ENCODE measurements at places on chromosomes 5 and 9. TPM values are rescaled to one million over a fixed set of nuclear protein-coding genes. Genes with fewer than 3 reads are reported as not detected.

- DNase-seq, result no peak
Observed at GRCh38 chr5:17819783-17820182, 185.5 kb downstream of the TAF11L14 start.

GRCh38 chr9:27519466-27520465, 4.3 kb upstream of the IFNK start:
- DNase-seq, result no peak

GRCh38 chr9:89610391-89610925, 5.6 kb downstream of the GADD45G start:
- DNase-seq, result no peak

GRCh38 chr5:178288401-178289368, 56.1 kb upstream of the PHYKPL start:
- DNase-seq, result no peak

DNA sequence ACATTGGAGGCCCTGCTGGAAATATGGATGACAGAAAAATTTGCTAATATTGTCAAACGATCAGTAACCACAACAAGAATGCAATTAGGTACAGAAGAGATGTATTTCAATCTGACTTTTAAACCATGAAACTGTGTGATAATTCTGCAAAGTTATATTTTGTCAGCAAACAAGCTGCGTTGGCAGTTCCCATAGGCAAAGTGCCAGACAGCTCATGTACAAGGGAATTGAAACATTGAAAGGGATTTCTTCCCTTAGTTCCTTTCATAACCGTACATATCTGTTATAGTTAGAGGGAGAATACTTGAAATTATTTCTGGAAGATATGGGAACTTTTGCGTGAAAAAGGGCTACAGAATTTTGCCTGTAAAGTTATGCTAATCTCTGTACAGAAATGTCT, 419.4 kb upstream of the PTGER4 start:
- no peak for DNase-seq

GRCh38 chr5:72505539-72506157, 1.6 kb downstream of the ZNF366 start:
- no peak for DNase-seq

DNA sequence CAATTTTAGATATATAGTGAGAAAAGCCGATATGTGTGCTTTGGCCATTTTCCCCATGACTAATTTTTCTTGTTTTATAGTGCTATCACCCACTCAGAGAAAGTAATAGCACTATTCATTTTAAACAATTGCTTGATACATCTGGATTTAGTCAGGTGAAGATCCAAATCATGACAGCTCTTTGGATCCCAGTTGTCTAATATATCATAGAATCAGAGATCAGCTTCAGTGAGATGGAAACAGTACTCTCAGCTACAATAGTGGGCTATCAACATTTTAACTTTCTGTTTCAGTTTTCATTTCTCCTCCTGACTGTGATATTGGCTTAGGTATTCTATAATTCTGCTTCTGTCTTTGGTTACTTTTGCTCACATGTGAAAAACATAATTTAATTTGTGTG, 38.7 kb downstream of the VCAN start:
- no peak for DNase-seq

GRCh38 chr9:5819174-5819573, 13.7 kb downstream of the ERMP1 start:
- no peak for DNase-seq

DNA sequence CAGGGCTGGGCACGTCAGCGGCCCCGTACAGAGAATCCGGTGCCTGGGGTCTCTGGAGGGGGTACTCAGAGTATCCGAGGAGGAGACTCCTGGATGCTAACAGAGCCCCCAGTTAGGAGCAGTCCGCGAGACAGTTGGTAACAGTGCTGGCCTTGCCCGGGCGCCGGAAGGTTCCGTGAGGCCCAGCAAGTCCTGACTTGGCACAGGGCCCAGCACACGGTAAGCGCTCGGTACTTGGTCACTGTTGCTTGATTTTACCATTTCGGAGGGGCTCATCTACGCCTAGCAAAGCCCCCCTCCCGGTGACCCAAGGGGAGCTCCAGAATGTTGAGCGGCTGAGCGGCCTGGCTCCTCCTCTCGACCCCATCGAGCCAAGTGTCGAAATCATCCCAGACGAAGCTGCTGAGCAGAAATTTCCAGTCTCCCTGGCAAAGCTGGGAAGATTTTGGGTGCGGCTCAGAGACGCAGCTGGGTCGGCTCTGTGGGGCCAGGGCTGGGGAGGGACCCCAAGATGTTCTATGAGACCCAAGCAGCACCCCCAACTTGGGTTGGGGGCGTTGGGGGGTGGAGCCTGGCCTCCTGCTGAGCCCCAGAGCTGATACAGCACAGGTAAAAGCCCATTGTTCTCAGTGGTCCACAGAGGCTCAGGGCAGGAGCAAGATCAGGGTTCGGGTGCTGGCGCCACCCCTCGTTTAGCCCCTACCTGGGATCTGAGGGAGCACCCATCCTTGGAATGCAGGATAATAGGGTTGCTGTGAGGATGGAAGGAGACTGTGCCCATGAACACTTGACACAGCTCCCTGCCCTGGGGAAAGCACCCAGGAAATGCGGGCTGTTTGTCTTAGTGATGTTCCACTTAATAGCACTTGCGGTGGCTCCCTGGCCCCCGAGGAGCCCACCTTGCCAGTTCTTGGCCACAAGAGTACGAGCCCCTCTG, 137.2 kb downstream of the C9orf50 start:
- no peak for DNase-seq

GRCh38 chr9:87610200-87611155, 112.8 kb downstream of the DAPK1 start:
- no peak for DNase-seq

- no peak for DNase-seq
Observed at GRCh38 chr9:91117959-91118703, 243.6 kb downstream of the AUH start.

DNA sequence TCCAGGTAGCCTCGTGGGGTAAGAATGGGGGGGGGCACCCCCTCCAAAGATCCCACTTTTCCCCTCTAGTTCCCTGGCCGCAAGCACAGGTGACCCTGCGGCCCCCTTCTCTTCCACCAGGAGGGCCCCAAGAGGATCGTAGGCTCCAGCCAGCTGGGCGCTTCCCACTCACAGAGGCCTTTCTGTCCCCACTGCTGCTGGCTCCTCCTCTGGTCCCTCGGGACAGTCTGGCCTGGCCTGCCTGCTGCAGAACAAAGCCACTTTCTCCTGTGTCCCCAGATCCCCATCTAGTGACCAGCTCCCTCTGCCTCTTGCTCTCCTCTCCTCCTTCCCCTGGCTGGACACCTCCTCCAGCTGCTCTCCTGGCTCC, 534 bp upstream of the SAPCD2 start:
- DNase-seq, result no peak

DNA sequence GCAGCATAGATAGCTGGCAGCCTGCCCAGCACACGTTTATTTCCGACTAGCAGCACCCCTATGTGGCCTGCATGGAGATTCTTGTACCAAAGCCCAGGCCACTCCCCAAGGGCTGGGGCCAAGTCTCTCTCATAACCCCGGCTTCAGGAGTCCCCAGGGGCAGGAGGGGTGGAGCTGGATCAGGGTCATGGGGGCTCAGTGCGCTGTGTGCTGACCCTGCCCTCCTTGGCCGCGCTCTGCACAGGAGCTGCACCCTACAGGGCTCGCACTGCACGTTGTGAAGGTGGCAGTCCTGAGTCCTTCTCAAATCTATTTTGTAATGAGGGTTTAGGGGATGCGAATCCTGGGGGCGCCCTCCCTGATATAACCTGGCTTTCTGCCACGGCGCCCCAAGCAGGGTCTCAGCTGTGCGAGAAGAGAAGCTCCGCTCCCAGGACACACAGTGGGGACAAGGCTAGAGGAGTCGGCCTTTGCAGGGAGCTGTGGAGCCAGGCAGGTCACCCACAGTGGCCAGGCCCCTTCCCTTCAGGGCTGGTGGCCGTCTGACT, 28.6 kb downstream of the NKD2 start:
- no peak for DNase-seq

DNA sequence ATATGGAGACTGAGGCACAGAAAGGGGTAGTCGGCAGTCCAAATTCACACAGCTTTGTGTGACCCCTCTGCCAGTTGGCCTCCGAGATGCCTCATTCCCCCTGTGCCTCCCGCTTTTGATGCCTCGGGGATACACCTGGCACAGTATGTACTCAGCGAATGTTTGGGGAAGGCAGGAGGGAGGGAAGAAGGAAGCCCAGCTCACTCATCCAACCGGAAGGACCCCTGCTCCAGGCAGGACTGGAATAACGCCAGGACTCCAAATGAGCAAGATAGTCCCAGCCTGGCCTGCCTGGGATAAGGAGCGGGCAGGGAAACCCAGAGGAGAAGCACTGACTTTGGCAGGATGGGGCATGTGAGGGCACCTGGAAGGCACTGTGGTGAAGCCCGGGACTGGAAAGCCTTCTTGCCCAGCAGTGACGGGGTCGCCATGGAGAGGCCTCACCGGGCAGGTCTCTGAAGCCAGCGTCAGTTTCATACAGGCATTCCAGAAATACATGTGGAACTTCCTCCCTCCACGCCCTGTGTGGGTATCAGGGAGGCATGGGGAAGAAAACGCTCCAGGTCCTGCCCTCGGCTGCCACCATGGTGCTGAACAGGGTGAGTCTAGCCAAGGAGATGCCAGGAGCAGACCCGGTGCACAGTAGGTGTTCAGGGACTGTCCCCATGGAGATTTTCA, 20.3 kb downstream of the LMX1B start:
- no peak for DNase-seq

DNA sequence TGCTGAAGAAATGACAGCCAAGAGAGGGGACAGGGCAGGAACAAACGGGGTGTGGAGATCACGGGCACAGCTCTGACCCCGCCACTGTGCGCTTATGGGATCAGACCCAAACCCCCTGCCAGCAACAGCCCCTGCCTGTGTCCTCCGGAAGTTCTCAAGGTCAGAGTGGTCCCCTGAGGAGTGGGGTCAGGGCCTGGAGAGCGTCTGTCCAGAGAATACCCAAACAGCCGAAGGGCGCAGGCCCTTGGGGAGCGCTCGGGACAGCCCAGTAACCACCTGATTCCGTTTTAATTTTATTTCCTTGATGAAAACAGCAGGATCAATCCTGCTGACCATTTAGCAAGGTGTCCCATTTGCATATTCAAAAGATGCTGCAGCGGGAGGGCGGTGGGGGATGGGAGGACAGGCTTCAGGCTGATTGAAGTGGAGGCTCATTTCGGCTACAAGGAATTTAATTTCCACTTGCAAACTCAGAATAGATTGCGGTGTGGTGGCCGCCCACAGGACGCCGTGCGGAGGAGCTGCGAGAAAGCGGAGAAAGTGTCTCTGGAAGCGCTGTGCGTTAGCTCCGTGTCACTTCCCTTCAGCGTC, 32.6 kb upstream of the TMEM250 start:
- no peak for DNase-seq

DNA sequence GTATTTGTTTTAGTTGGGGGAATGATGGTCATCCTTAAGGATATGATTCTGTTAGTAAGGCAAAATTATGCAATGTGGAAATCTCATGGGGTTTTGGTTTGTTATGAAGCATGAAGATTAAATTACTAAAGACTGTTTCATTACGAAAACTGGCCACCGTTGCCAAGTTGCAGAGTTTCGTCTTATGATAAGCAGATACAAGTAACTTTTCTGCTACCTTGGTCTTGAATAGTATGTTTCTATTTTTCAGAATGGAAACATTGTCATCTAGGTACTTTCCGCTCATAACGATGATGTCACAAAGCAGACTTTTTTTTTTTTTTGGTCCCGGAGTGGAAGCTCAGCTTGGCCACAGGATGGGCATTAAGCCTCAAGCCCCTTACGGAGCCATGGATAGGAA, 4.2 kb downstream of the CCNI2 start:
- no peak for DNase-seq

GRCh38 chr5:2755076-2755680, 3.7 kb upstream of the IRX2 start:
- no peak for DNase-seq

- DNase-seq, result no peak
Observed at GRCh38 chr9:87309236-87309635, 188.4 kb upstream of the DAPK1 start.

GRCh38 chr9:38118862-38119438, 49.9 kb upstream of the SHB start:
- no peak for DNase-seq

- DNase-seq, result no peak
Observed at GRCh38 chr5:81994679-81995078, 22.9 kb downstream of the ATG10 start.

DNA sequence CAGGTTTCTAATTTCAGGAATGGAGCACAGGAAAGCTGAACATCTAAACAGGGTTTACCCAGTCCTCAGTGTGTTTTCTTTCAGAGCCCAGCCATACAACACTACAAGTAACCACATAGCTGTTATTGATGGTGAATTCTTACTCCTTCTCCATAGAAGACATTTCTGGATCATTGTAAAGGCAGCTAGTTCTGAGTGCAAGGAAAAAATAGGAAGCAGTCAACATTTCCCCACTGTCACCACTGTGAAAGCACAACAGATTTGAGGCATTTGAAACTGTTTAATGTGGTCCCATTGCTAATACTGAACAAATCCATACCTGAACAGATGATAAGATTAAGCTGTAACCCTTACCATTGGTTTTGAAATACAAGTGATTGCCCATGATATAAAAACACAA, 145.0 kb upstream of the PCA3 start:
- DNase-seq, result no peak

GRCh38 chr5:159453209-159453608, 122.9 kb upstream of the IL12B start:
- no peak for DNase-seq

DNA sequence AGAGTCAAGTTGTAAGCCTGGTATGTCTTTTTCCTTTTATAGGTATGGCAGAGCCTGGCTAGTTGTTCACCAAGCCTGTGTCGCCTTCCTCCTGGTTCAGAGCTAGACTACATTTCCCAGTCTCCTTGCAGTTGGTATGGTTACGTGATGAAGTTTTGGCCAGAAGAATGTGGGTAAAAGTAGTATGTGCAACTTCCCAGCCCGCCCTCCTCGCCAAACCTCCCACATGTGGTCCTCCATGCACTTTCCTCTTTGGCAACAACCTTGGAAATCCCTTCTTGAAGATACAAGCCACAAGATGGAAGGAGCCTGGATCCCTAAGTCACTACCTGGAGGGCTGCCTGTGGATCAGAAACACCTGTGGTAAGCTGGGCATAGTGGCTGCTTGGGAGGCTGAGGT, 36.0 kb upstream of the MSH3 start:
- DNase-seq, result no peak

DNA sequence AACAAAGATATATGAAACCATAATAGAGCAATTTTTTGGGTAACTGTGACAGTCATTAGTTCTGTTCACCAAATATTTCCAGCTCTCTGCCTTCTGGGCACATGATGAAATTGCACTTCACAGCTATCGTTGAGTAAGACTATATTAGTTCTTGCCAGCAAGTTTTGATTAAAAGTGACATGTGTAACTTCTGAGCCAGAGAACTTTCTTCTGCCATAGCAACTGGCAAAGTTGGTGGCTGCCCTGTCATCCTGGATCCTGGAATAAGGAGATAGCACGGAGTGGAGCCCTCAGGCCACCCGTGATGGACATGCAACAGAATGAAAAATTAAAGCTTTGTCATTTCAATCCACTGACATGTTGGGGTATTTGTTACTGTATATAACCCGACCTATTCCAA, 194.4 kb upstream of the VCAN start:
- no peak for DNase-seq

Gene OBP2B
- total RNA-seq, result not detected

Gene PAEP
- total RNA-seq, result not detected

Gene MARCHF11
- total RNA-seq, result not detected

Gene IPO11
- 32.9 TPM for total RNA-seq

Gene STING1
- total RNA-seq, result 0.91 TPM

Gene SMIM33
- not detected for total RNA-seq

Gene HTR1A
- not detected for total RNA-seq

Gene SLC36A2
- total RNA-seq, result not detected

Gene DDX4
- total RNA-seq, result not detected

Gene OR2V2
- not detected for total RNA-seq

Gene CNOT6
- 25.7 TPM for total RNA-seq
